ENCODE measurements at places on chromosomes 2 and 18.

GRCh38 chr18:30623401-30624065 is 419.0 kb downstream of the DSC3 start:
- no peak for DNase-seq

- no peak for DNase-seq
Measured at GRCh38 chr2:85435220-85435958, 16.9 kb downstream of the SH2D6 start.

DNA sequence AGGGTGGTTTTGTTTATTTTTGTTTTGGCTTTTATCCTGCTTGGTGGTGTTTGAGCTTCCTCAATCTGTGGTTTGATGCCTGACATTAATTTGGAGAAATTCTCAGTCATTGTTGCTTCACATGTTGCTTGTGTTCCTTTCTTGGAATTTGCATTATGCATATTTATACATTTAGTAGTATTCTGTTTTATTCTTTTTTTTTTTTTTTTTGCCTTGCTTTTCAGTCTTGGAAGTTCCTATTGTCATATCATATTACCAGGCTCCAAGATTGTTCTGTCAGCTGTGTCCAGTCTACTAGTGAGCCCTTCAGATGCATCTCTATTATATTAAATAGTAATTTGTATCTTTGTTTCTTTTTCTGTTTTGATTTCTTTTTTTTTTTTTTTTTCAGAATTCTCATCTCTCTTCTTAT is 77.0 kb downstream of the EPC2 start:
- DNase-seq: no peak

GRCh38 chr2:9951272-9951521 is 296 bp upstream of the GRHL1 start:
- DNase-seq: no peak

- DNase-seq: no peak
Measured at GRCh38 chr2:75292826-75293225, 93.5 kb upstream of the TACR1 start.

- no peak for DNase-seq
Measured at GRCh38 chr2:210199186-210199765, 26.0 kb downstream of the ACADL start.

DNA sequence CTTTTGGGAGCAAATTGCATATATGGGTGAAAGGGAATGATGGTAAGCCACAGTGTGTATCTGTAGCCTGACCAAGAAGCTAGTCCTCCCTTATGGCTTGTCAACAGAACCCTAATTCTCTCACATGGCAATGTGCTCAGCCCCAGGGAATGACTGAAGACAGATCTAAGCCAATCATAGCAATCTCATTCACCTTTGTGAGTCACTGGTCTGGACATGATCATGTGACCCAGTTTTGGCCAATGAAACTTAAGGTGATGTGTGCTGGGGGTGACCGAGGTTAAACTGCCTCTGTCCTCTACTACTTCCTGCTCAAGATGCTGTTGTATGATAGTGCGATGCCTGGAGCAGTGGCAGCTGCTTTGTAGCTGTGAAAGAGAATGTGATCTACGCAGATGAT is 491.2 kb upstream of the HS6ST1 start:
- no peak for DNase-seq

DNA sequence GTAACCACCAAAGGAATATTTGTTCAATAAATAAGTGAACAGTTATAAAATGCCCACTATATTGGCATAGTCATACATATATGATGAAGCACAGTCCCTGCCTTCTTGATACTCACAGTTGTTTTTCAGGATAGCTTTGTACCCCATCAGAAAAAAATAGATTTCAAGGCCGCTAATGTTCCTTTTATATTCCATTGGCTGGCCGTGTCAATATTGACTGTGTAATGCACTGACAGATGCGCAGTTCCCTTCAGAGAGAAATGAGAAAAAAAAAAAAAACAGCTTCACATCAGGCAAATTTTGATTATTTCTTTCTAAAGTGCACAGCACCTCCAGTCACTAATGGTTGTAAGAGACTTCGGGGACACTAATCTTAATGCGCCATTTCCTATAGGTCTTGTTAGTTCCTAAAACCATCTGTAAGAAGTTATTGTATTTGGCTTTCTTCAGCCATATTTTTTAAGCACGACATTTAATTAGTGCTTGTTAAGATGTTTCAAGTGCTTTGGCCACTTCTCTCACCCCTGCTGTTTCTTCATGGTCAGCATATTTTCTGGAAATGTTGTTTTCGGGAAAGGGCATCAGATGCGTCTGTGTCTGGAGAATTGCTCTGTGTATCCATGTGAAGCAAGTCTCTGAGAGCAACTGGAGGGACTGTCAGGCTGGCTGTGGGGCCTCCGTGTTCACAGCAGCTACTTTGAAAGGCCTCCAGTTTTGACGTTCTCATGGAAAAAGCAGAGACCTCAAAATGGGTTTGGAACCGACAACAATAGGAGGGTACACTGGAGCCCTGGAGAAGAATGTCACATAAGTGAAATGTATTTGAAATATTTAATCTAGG is 378.3 kb downstream of the MTX2 start:
- DNase-seq: no peak

- no peak for DNase-seq
Measured at GRCh38 chr18:63971320-63972001, 1.6 kb downstream of the SERPINB8 start.

DNA sequence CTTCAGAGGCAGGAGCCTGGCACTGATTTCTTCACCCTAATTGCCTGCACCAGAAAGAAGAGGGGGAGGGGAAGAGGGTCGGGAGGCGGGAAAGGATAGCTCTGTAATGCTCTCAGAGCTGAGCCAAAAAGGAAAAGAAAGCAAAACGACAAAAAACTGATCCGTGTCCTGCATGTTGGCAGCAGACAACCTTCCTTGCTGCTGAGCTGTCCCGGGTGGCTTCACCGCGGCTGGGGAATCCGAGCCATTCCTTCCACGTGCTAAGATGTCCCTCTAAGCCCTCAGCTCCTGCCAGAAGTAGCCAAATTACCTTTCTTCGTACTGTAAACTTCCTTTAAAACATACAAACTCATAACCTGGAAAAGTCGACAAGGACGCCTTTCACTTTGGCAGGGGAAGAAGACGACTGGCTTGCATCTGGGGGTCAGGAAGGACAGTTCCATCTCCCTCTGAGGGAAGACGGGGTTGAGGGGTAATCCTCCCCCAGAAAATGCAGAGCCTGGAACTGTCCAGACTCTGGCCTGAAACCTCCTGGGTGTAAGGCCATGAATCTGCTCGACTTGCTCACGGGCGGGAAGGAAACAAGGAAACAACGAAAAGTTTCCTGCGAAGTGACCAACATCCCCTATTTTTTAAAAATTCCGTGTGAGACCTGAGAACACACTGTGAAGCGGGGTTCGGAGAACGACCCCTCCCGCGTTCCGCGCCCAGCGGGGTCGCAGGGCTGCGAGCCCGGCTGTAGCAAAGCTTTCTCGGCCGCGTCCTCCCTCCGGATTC is 7.7 kb downstream of the OTX1 start:
- no peak for DNase-seq

GRCh38 chr2:152456262-152456661 is 121.3 kb downstream of the FMNL2 start:
- no peak for DNase-seq

- DNase-seq: no peak
Measured at GRCh38 chr2:196995757-196996314, 69.3 kb upstream of the PGAP1 start.

- DNase-seq: no peak
Measured at GRCh38 chr2:238024986-238025385, 35.8 kb upstream of the SCLY start.

GRCh38 chr2:219405451-219405850 is 12.7 kb upstream of the DES start:
- DNase-seq: no peak

DNA sequence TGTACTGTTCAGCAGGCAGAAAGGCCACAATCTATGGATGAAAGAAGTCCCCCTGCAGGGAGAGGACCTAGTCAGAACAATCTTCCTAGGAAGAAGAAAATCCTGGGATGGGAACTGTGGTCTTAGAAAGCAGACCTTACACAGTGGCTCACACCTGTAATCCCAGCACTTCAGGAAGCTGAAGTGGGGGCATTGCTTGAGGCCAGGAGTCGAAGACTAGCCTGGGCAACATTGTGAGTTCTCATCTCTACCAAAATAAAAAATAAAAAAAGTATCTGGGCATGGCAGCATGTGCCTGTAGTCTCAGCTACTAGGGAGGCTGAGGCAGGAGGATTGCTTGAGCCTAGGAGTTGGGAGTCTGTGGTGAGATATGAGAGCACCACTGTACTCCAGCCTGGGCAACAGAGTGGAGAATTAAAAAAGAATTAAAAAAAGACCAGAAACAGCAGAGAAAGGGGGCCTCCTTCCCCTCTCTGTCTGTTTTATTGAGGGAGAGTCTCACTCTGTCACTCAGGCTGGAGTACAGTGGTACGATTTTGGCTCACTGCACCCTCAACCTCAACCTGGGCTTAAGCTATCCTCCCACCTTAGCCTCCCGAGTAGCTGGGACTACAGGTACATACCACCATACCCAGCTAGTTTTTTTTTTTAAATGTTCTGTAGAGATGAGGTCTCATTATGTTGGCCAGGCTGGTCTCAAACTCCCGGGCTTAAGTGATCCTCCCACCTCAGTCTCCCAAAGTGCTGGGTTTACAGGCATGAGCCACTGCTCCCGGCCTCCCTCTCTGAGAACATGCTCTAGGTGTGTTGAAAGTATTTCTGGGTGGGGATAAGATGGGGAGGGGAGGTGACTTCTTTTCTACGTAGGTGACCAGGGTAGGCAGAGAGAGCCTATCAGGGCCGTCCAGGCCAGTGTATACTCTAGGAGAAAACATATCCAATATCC is 7.4 kb downstream of the RHOB start:
- no peak for DNase-seq

DNA sequence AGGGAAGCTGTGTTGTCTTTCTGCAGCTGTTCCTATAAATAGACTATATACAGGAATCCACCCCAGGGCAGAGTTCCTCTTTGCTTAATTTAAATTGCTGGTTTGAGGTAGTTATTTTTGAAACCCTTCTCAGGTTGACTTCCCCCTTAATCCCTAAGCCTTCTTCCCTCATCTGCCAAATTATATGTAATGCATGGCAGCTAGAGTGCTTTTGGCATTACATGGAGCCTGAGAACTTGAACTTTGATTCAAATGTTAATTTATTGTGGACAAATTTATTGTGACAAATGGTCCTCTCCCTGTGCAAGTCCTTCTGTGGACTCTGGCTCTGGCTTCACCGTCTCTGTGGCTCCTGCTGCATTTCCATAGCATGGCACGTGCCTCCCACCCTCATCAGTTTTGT is 29.2 kb downstream of the MYO1B start:
- no peak for DNase-seq

DNA sequence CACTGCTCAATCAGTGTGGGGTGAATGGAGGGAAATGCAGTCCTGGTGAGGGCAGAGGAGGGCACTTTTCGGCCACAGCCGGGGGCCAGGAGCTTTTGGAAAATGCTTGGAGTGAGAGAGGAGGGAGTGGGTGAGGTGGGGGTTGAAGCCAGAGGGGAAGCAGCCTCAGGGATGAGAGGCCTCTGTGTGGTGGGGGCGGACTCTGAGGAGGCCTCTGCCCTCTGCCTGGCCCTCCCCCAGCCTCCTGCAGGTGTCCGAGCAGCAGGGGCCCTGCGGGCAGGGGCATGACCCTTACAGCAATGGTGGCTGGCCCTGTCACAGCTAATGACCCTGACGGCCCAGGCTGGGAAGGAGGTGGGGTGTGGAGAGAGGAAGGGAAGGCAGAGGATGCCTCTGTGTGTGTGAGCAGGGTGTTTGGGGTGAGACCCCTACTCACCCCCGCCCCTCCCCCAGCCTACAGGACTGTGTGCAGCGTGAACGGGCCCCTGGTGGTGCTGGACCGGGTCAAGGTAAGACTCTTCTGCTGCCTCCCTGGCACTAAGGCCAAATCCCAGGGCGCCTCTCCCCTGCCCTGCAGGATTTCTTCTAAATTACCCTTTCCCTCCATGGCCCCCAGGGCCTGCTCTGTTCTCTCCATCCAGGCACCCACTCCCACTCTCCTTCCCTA is 7.6 kb downstream of the ATP6V1B1 start:
- DNase-seq: no peak

DNA sequence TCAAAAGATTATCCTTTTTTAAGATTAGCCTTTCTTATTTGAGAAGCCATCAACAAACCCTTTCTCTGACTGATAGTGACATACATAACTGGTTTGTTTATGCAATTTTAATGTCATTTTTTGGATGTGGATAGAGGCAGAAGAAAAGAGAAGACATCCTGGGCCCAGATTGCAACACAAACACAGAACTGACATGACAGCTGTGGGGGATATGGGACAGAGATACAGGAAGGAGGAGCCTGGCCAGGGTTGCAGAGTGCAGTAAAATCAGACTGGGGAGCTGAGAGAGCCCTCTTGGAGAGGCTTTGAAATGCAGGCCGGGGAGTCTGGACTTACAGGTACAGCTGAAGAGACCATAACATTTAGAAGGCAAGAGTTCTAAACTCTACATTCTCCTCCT is 65.1 kb downstream of the SIGLEC15 start:
- no peak for DNase-seq

GRCh38 chr2:8412586-8412985 is 269.3 kb upstream of the ID2 start:
- no peak for DNase-seq

DNA sequence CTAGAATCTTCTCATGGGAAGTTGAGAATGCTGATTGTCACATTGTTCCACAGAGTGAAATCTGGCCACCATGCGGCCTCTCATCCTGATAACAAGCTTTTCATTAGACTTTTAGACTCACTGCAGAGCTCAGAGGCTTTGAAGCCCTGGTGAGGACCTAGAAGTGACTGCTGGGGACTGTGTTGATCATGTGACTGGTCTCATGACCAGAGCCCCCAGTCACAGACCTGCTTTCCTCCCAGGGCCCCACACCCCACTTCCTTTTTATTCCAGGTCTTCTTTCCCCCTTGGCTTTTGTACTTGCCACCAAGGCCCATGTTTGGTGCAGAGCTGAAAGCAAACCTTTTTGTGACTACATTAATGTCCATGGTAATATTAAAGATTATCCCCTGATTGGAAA is 45.2 kb downstream of the PRKCE start:
- no peak for DNase-seq

- peak; percentile 17 for DNase-seq
Measured at GRCh38 chr2:191206613-191207471, 38.4 kb upstream of the MYO1B start.

DNA sequence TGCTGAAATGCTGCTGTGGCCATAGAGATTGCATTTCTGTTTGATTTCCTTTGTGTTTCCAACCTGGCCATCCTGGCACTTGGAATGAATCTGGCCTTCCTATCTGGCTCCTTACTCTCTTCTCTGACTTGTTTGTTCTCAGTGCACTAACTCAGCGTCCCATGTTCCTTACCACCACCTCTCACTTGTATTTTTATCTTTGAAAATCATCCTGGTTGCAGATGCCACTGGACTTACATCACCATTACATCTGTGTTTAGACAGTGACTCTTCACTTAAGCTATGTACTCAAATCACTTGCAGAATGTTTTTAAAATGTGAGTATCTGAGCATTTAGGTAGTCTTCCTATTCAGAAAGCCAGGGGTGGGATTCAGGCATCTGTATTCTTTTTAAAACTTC is 239.5 kb downstream of the WDR7 start:
- DNase-seq: no peak

- no peak for DNase-seq
Measured at GRCh38 chr2:61710711-61711110, 143.1 kb downstream of the FAM161A start.

GRCh38 chr2:1328684-1329083 is 84.6 kb upstream of the TPO start:
- no peak for DNase-seq

Measured in stimulated activated CD8-positive, alpha-beta memory T cell treated with anti-CD3 and anti-CD28 coated beads, Interleukin-15, amount 100 ng/mL, for 4 hours (primary cell).